A549 treated with dexamethasone at 1 μM for 4 hours (cell line): ENCODE measurements at places on chromosomes 2 and 18. TPM values are rescaled to one million over a fixed set of nuclear protein-coding genes. Genes with fewer than 3 reads are reported as not detected.

CCT4 gene
- 296 to 312 TPM (median 310 TPM) in 5 replicates for total RNA-seq

KCNE4 gene
- 0.32 to 0.90 TPM (median 0.46 TPM) in 5 replicates for total RNA-seq

TEKT4 gene
- total RNA-seq, result not detected in 5 replicates

TFCP2L1 gene
- total RNA-seq, result 18.1 to 32.0 TPM (median 31.5 TPM) in 5 replicates

RMC1 gene
- 13.1 to 20.3 TPM (median 18.0 TPM) in 5 replicates for total RNA-seq

RNF25 gene
- total RNA-seq, result 52.0 to 64.2 TPM (median 55.0 TPM) in 5 replicates

KYNU gene
- 220 to 265 TPM (median 257 TPM) in 5 replicates for total RNA-seq

SATB2 gene
- 2.1 to 4.3 TPM (median 3.4 TPM) in 5 replicates for total RNA-seq

RTP5 gene
- total RNA-seq, result not detected in 5 replicates

FZD7 gene
- total RNA-seq, result 5.5 to 6.9 TPM (median 6.5 TPM) in 5 replicates

LIPG gene
- total RNA-seq, result 0.17 to 0.36 TPM (median 0.25 TPM) in 5 replicates

FAM110C gene
- 0.15 to 0.49 TPM (median 0.34 TPM) in 5 replicates for total RNA-seq

CAPN14 gene
- 0.04 to 0.06 TPM (median 0.05 TPM) in 4 of 5 replicates, not detected in the other for total RNA-seq

KATNAL2 gene
- total RNA-seq, result 1.7 to 2.9 TPM (median 2.1 TPM) in 5 replicates

TUBB8B gene
- total RNA-seq, result 0.12 TPM in 1 of 5 replicates, not detected in the others

RBKS gene
- total RNA-seq, result 6.8 to 8.0 TPM (median 7.5 TPM) in 5 replicates

NEB gene
- total RNA-seq, result 0.18 to 0.49 TPM (median 0.35 TPM) in 5 replicates

MBD5 gene
- 5.4 to 7.4 TPM (median 5.8 TPM) in 5 replicates for total RNA-seq

UGT1A1 gene
- 0.39 to 1.1 TPM (median 0.87 TPM) in 5 replicates for total RNA-seq

FMNL2 gene
- total RNA-seq, result 28.8 to 42.1 TPM (median 39.0 TPM) in 5 replicates

FTCDNL1 gene
- total RNA-seq, result 2.3 to 3.2 TPM (median 2.8 TPM) in 5 replicates

AGXT gene
- not detected in 5 replicates for total RNA-seq

RGPD4 gene
- 0.02 to 0.07 TPM (median 0.04 TPM) in 5 replicates for total RNA-seq

GPR155 gene
- 0.18 to 0.52 TPM (median 0.40 TPM) in 5 replicates for total RNA-seq

MC2R gene
- total RNA-seq, result not detected in 5 replicates

ANKRD62 gene
- total RNA-seq, result not detected in 5 replicates

CD207 gene
- 0.05 to 0.08 TPM (median 0.07 TPM) in 3 of 5 replicates, not detected in the others for total RNA-seq

OTX1 gene
- 3.0 to 4.5 TPM (median 4.3 TPM) in 5 replicates for total RNA-seq

FSHR gene
- not detected in 5 replicates for total RNA-seq

STEAP3 gene
- 42.0 to 55.6 TPM (median 53.7 TPM) in 5 replicates for total RNA-seq

CYP27C1 gene
- 2.4 to 4.4 TPM (median 4.1 TPM) in 5 replicates for total RNA-seq

NYAP2 gene
- total RNA-seq, result 0.02 to 0.04 TPM (median 0.03 TPM) in 4 of 5 replicates, not detected in the other

CNOT9 gene
- 36.8 to 43.3 TPM (median 40.7 TPM) in 5 replicates for total RNA-seq

DHRS9 gene
- 3.4 to 4.6 TPM (median 3.9 TPM) in 5 replicates for total RNA-seq

TMEM178A gene
- 0.12 to 0.21 TPM (median 0.15 TPM) in 4 of 5 replicates, not detected in the other for total RNA-seq

DSG4 gene
- total RNA-seq, result not detected in 5 replicates

EPHA4 gene
- 0.48 to 1.8 TPM (median 0.84 TPM) in 5 replicates for total RNA-seq

GCG gene
- 0.07 to 0.18 TPM in 2 of 5 replicates, not detected in the others for total RNA-seq

ANKRD30BL gene
- total RNA-seq, result not detected in 5 replicates
